Brain pericyte (primary cell): ENCODE measurements at places on chromosomes 7 and 10.

DNA sequence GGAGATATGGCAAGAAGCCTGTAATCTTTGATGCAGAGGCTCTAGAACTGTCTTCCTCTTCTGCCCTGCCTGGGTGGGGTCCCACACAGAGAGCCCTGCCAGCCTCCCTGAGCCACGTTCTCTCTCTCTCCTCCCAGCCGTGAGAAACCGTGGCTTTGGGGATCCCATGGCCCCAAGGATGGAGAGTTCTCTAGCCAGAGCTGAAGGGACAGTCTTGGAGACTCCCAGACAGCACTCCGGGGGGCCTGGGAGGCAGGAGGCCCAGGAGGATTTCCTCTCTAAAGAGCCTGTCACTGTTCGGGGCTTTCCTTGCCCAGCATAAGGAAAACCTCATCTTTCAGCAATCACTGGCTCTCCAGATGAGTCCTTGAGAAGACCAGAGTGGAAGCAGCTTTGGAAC, 227.1 kb downstream of the ARHGAP12 start:
- DNase-seq = no peak

GRCh38 chr10:78953113-78953798, 115.5 kb upstream of the ZMIZ1 start:
- DNase-seq = no peak

GRCh38 chr7:74501298-74501697, 47.6 kb downstream of the GTF2IRD1 start:
- no peak for DNase-seq

DNA sequence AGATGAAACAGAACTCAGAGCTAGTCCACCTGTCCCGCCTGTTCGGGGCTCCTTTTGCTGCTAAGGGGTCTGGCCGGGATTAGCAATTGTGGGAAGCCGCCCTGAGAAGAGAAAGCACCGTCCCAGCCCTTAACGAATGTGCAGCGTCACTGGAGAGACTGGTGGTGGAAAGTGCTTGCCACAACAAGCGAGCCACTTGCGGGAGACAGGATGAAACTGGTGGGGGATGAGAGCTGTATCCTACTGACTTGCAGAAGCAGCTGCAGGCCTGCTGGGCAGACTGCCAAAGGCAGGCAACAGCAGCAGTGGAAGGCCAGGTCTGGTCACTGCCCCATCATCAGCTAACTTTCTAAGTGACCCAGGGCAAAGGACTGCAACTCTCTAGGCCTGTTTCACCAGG, 95.4 kb downstream of the FAM53B start:
- DNase-seq = peak; percentile 51

- DNase-seq = no peak
These were observed 10.1 kb upstream of the SEMA3A start for GRCh38 chr7:84204655-84205054.

DNA sequence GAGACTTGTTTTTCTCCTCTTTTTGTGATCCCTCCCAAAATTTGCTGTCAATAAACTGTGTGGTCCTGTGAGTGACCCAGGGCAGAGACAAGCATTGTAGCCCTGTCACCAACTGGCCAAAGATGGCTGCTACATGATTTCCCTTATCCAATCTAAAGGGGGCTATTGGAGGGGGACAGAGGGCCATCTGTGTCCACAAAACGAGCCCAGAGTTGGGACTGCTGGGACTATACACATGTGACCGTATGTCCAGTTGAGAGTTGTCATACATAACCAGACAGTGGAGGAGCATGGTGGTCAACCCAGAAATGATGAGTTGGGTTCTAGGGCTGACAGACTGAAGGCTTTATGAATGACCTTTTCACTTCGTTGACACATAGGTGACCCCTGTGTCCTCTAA, 55.3 kb upstream of the SDK1 start:
- no peak for DNase-seq

DNA sequence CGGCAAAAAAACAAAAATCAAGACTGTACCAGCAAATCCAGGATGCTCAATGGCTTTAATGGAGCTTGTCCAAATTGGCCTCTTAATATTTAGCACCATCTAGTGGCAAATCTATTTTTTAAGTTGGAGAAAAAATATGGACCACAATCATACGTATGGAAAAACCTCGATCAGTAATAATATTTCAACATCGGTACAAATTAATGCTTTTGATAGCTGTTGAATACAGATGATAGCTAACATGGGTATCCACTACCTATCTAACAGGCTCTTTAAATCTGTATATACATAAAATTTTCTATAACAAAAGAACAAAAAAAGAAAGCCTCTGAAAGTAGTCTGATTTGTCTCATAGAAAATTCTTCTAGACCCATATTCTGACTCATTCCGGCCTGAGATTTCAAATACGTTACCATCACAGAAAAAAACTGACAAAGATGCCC, 29.2 kb downstream of the COA1 start:
- no peak for DNase-seq

GRCh38 chr10:101850749-101851148, 7.1 kb upstream of the KCNIP2 start:
- no peak for DNase-seq

DNA sequence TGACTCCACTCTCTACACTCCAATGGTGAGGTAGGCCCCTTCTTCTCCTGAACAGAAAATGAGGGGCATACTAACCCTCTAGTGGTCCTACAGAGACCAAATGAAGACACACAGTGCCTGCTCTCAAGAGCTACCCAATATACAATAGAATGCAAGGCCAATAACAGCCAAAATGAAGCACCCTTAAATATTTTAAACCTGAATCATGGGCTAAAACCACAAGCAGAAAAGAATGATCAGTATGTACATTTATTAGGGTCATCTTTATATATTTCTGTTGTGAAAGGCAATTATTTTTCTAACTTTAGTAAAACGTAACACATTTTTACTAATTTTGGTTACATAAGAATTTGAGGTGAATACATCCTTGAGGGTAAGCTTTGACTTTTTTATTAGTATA, 49.9 kb upstream of the COL1A2 start:
- no peak for DNase-seq

GRCh38 chr7:158022601-158023000, 565.0 kb downstream of the PTPRN2 start:
- DNase-seq = no peak

DNA sequence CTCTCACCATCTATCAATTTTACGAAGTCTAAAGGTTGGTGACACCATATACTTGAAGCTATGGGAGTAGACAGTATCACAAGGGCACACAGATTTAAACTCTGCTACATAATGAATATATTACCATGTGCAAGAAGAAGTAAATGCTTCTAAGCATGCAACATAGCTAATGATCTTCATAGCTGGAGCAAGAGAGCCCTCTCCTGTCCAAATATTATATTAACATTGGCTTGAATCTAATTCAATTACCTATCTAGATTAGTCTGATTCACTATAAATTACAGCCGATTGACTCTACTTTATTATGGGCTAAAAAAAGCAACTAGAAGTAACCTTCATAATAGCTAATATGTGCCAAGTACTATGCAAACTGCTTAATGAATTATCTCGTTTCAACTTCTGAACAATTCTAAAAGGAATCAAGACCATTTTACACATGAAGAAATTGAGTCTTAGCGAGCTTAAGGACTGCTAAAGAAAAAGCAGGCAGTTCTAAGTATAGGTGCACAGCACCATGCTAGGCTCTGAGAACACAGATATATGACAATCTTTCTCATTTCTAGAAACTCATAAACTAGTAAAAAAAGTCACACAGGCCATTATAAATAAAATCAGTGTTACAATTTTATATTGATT, 21.9 kb downstream of the FRA10AC1 start:
- DNase-seq = peak; percentile 29

DNA sequence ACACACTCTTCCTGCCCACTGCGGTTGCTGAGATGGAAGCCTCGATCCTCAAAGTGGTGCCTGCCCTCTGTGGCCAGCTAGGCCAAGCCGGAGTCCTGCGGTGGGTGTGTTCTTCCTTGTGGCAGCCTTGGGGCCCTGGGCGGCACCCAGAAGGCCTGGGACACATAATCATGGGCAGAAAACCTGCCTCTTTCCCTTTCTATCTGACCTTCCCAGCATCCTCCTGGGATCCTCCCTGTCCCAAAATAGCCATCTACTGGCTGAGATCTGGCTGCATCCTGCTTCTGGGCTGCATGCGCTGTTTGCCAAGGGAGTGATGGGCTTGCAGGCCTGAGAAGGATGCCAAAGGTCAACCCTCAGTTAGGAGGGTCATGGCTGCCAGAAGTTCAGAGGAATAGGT, 23.9 kb downstream of the COL13A1 start:
- no peak for DNase-seq

GRCh38 chr7:111985798-111986197, 220.4 kb downstream of the DOCK4 start:
- DNase-seq = no peak

DNA sequence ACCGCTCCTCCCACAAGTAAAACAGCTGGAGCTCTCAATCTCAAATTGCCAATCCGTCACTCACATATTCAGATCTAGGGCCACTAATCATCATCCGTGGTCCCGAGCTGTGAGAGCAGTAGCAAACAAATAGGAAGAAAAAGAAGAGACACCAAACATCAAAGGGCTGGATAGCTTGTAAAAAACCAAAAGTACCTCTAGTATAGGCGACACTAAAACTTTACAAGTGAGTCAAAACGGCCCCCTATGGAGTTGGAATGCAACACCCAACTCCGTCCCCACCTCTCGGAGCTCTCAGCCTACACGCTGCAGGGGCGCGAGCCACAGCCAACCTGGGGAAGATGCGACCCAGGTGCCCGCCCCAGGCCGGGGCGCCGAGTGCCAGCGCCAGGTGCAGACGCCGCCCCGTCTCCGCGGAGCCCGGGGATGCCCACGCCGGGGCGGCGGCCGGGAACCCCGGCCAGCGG, 581 bp downstream of the FAM3C start:
- no peak for DNase-seq

- no peak for DNase-seq
These were observed 4.3 kb upstream of the LAMB1 start for GRCh38 chr7:108007261-108007660.

DNA sequence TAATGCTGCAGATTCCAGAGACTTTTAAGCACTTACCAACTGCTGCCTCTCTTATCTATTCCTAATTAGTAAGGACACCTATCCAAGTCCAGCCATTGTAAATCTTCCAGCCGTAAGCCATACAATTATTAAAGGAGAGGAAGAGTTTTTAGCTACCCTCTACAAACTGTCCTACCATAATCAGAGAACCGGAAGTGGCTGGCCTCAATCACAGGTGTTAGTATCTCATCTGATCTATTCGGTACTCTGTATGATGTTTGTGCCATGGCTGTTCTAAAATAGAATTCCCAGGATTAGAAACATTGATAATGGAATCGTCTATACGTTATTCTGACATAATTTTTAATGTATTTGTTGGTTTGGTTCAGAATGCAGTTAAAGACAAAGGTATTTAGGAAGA, 102.8 kb downstream of the MICU1 start:
- no peak for DNase-seq

DNA sequence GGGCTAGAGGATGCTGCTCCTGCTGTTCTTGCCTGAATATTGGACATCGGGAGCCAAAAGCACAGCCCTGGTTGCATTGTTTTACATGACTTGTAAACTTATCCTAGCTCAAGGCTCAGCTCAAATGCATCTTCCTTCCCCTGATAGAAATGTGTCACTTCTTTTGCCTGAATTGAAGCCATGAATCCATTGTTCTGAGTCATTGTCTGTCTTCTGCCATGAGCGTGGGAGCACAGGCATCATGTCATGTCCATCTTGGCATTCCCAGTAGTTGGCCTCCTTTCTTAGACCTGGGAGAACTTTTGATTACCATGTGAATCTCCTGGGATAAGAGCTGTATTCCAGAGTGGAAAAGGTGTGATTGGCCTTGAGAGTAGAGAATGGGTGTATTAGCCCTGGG, 54.1 kb upstream of the OPN4 start:
- DNase-seq = no peak

DNA sequence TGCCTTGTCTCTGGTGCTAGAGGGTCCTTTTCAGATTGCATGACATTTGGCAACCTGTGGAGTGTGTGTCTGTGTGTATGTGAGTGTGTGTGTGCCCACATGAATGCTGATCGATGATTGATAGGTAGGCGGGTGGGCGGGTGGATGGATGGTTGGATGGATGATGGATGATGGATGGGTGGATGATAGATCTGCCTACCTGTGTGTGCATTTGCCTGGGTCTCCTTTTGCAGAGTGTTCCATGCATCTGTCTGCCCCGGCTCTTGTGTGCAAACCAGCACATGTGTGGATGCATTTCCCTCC, 99.8 kb downstream of the RGS10 start:
- DNase-seq = no peak

DNA sequence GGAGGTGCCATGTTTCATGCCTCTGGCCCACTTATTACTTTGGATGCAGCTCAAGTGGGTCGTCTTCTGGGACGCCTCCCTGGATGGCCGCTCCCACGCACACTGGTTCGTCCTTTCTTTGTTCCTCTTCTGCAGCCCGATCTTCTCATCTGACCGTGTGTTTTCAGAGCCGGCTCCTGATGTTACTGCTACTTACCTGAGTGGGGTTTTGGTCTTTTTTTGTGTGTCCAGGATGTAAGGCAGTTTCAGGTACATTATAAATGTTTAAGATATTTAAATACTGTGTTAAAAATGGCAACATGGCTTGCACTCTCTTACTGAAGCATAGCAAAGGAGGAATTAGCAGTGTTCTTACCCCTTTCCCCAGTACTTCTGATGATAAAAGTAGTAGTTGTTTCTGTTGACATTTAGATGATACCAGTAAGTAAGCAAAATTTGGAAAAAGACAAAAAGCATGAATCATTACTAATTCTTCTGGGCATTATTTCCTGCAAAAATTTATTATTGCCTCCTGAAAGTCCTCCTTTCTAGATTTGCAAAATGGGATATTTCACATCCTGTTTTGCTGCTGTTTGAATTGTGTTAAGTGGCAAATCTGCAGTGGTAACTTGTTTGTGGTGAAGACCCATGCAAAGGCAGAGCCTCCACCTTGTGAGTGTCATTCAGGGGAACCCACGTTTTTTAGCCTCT, 59.4 kb downstream of the SHH start:
- no peak for DNase-seq

DNA sequence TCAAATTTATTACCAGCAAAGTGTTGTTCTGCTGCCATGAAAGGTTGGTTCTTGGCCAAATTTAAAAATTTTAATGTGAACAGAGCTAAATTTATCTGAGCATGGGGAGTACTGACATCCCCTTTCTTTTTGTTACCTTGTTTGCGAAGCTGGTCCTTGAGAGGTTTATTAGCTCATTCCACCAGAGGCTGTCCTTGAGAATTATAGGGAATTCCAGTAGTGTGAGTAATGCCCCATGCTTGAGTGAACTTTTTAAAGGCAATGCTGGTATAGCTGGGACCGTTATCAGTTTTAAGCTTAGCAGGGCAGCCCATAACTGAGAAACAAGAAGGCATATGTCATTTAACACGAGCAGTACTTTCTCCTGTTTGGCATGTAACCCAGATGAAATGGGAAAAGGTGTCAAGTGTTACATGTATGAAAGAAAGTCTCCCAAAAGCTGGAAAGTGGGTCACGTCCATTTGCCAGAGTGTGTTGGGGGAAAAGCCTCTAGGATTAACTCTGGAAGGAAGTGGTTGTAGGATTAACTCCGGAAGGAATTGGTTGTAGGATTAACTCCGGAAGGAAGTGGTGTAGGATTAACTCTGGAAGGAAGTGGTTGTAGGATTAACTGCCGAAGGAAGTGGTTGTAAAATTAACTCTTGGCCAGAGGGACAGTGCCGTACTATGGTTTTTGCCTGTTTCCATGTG, 37.3 kb upstream of the AKR1C2 start:
- no peak for DNase-seq
